NCI-H1092 (cell line): ENCODE measurements at places on chromosomes 1 and 21.

GRCh38 chr1:56505792-56506743 lies 73.3 kb downstream of the PLPP3 start:
- no peak for DNase-seq

DNA sequence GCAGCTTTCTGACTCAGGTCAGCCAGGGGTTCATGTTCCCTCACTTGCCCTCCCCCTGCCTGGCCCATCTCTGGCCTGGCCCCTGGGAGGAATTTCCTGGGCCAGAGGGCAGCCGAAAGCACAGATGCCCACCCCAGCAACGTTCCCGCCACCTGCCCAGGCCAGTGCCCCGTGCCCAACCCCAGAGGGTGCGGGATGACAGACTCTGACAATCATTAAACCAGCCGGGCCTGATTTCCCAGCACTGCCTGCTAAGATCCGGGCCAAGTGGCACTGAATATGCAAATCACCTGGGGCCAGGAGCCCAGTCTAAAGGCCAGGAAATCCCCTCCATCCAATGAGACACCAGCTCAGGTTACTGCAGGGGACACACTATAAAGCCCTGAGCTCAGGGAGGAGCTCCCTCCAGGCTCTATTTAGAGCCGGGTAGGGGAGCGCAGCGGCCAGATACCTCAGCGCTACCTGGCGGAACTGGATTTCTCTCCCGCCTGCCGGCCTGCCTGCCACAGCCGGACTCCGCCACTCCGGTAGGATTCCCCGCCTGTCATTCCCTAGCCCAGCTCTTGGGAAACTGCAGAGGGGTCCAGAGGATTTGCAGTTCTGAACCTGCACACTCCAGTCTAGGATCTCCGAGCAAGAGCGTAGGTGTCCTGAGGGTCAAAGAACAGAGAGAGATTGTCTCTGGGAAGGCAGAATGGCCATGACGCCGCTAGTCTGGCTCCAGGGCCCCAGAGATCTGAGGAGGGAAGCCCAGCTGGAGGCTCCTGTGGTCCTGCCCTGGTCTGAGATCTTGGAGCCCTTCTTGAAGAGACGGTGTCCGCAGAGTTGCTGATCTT lies at the start of gene ELF3:
Gene ELF3, plus strand, starts transcription at position 408 of the 836 bp plus-strand sequence. CDS start 550 bp downstream, outside the sequence.
- peak; percentile 88 for DNase-seq

DNA sequence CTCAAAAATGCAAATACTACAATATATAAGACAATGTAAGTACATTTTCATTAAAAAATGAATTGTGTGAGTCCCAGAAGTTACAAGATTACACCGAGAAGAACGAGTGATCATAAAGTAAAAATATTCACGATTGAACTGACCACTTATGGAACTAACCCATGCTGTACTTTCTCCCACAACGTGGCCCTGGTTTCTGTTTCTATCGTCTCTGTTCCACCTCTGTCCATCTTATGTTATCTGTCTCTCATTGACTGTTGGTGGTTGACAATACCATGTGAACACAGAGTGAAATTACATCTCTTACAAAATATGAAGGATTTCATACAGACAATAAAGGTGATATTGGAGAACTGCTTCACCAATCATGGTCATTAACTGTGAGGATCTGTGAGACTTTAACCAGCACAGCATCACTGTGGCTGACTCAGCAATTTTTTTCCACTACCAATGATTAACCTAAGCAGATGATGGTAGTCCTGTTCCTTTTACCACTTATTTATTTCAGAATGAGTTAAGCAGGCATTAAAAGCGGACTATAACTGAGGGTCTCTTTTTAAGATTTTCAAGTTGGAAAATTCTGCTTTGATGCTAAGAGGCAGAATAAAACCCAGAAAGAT lies 165.1 kb downstream of the TGFB2 start:
- DNase-seq = no peak

DNA sequence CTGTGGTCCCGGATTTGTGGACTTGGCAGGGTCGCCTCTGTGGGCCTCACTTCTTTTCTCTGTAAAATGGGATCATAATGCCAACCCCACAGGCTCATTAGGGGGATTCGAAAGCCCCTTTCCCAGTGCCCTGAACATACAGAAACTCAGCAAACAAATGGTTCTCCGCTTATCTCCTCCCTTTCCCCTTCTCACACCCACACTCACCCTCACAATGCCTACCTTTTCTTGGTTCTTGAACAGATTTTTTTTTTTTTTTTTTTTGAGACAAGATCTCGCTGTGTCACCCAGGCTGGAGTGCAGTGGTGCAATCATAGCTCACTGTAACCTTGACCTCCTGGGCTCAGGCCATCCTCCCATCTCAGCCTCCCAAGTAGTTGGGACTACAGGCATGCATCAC lies 175.7 kb downstream of the KAZN start:
- no peak for DNase-seq

- no peak for DNase-seq
Measured at GRCh38 chr1:109762821-109763645, 690 bp downstream of the EPS8L3 start.

- no peak for DNase-seq
Measured at GRCh38 chr1:40389322-40389803, 15.8 kb downstream of the SMAP2 start.

- DNase-seq = no peak
Measured at GRCh38 chr1:17224434-17224833, 19.5 kb downstream of the PADI1 start.

- no peak for DNase-seq
Measured at GRCh38 chr1:202965422-202965821, 1.6 kb downstream of the CYB5R1 start.

- no peak for DNase-seq
Measured at GRCh38 chr1:226863446-226863845, 7.0 kb upstream of the PSEN2 start.

GRCh38 chr1:34742667-34743270 lies 12.1 kb upstream of the GJB5 start:
- peak; percentile 84 for DNase-seq

GRCh38 chr1:43970502-43970901 lies 692 bp downstream of the DPH2 start:
- DNase-seq = no peak

DNA sequence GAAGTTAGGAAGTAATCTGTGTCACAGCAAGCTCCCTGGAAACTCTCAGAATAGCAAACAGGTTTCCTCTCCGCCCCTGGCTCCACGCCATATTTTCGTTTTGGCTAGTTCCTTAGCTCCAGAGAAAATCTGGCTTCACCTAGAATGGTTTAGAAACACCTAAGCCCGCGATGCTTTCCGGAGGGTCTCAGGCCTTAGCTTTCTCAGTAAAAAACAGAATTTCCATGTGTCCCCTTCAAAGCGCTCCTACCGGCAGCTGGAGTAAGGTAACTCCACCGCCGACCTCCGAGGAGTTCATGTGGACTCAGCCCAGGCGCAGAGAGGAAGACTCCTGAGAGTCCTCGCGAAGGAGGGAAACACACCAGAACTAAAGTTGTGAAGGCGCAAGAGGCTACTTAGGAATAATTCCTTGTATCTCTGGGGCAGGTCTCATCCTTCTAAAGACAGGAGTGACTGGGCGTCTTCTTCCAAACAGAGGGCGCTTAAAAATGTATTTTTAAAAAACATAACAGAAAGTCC lies 406 bp downstream of the KIAA0040 start:
- DNase-seq = peak; percentile 42

DNA sequence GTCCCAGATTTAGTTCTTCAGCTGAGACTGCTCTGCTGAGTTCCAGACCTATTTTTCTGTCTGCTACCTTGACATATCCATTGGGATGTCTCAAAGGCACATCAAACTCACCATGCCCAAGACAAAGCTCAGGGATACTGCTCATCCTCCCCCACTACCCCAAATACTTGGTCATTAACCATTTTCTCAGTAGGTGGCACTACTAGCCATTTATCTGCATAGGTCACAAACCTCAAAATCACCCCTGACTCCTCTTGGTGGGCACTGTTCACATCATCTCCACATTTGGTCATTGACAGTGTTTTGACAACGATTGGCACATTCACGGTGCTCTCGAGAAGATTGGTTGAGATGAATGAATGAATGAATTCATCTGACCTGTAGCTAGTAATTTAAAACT lies 32.1 kb downstream of the CACNA1S start:
- DNase-seq = no peak

DNA sequence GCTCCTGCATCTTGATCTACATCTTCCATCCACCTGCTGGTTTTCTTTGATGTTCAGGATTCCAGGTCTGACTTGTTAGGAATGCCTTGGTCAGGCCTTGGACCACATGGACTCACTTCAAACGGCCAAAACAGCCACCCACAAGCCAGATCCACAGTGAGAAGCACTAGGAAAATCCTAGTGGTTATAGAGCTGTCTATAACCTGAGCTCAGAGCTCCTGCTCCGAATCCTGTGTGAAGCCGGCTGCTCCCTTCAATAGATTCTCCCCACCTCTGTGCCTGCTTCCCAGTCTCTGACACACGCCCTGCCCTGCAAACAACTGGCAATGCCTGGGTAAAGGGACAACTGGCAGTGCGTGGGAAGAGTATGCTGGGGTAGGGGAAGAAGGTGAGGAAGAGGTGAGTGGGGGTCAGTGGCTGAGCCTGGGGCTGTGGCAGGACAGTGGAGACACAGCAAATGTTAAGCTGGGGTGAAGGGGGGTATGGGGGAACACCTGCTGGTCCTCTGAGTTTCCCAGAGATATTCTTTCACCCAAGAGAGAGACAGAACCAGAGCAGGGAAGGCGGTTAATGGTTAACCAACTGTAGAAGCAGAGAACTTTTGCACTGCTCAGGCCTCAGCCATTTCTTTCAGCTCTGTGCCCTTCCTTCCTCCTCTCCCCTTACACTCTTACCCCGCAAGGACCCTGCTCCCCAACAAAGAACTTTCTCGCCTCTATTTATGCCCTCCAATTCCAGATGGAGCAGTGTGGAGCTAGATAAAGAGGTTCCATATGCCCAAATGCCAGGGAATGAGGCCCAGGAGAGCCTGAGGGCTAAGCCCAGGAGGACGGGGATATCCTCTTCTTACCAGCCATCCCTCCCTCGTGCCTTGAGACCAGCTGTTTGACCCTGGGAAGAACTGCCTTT lies 4.5 kb downstream of the PLXNA2 start:
- no peak for DNase-seq

- DNase-seq = no peak
Measured at GRCh38 chr1:156228501-156228900, 13.5 kb upstream of the BGLAP start.

GRCh38 chr21:45359451-45360217 lies 45.3 kb upstream of the COL18A1 start:
- no peak for DNase-seq

DNA sequence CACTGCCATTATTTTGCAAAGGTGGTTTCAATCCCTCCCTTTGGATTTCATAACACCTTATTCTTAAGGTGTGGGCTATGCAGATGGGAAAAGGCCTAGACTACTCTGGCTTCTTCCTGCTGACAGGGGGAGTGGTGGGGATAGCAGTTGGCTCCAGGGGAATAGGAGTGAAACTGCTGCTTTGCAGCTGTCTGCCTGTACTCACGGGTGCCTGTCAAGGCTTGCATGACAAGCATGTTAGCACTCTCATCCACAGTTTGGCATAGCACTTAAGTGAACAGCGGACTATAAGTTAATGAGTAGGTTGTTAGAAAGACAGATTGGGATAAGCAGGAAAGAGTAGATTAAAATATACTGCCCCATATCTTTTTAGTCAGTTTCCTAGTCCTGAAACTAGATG lies 287.5 kb upstream of the DAB1 start:
- DNase-seq = no peak

- no peak for DNase-seq
Measured at GRCh38 chr1:93611668-93612067, 70.0 kb downstream of the BCAR3 start.

DNA sequence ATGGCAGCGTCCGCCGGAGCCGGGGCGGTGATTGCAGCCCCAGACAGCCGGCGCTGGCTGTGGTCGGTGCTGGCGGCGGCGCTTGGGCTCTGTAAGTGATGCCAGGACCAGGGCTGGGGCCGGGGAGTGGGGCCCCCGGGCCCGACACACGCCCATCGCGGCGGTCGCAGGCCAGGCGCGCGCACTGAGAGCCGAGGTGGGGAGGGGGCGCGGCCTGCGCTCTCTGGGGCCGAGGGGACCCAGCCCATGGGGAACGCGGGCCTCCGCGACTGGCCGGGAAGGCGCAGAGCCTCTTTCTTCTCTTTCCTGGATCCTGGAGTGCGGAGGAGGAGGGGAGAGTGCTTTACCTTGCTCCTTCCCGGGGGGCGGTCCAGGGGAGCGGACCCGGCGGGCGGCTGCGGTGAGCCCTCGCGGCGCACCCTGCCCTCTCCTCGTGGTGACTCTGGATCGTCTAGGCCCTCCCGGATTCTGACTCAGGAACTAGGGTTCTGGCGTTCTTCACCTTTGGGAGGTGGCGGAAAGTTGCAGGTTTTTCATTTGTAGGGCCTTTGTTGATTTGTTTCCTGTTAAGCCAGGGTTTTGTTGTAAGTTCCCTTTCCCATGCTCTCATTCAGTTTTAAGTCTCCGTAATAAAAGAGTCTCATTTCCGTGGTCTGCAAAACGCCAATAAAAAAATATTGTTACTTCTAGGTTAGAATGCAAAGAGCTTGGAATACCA lies 529 bp downstream of the MPZL1 start:
- DNase-seq = peak; percentile 50

DNA sequence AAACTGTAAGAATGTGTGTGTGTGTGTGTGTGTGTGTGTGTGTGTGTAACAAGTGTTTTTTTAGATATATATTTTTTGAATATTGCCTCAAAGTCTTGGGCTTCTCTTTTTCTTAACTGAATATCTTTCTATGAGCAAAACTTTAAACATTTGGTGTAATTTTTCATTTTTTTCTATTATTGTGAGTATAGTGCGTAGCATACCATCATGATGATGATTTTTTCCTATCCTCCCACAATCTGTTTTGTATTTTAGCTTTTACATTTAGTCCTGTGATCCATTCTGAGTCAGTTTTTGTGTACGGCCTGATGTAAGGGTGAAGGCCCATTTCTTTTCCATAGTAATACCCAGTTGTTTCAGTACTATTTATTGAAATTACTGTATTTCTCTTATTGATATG lies 680.6 kb downstream of the TTLL7 start:
- DNase-seq = no peak

DNA sequence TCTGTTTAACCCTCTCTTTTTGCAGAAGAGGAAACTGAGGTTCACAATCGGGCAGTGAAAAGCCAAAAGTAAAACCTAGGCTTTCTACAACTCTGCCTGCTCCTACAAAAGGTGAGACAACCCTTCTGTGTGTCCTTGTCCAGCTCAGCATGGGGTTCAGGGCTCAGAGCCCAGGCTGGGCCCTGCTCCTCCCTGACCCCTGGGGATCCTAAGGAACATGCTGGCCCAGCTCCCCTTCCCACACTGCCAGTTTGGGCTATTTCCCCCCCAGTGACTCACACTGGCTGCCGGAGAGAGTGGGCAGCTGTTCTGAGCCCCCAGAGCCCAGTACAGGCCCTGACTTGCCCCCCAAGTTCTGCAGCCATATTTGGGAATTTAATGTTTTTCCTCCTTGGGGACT lies 8.9 kb downstream of the FAM229A start:
- DNase-seq = no peak
